Keratinocyte (primary cell): ENCODE measurements at places on chromosomes 4 and X.

GRCh38 chr4:40969501-40969900 lies 219.7 kb downstream of the NSUN7 start:
- DNase-seq, result no peak

DNA sequence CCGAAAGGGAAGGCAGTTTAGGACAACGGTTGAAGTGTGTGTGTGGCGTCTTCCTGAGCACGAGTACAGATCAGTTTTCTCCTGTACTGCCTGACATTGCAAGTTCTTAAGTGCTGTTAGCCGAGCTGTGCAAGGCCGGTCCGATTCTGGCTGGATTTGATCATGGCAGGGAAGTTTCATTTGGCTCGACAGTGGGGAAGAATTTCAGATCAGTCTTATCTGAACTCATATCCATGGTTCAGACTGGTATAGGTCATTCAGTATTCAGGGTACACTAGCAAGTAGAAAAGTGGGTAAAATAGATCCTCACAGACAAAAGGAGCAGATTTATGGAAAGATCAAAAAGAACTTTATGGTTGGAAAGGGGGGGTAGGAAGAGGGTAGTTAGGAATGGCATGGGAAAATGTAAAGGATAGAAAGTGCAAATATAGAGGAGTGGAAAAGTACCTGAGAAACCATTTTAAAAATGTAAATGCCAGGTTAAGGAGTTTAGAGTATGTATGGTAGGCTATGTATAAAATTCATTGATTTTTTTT lies 716 bp downstream of the THAP9 start:
- no peak for DNase-seq

DNA sequence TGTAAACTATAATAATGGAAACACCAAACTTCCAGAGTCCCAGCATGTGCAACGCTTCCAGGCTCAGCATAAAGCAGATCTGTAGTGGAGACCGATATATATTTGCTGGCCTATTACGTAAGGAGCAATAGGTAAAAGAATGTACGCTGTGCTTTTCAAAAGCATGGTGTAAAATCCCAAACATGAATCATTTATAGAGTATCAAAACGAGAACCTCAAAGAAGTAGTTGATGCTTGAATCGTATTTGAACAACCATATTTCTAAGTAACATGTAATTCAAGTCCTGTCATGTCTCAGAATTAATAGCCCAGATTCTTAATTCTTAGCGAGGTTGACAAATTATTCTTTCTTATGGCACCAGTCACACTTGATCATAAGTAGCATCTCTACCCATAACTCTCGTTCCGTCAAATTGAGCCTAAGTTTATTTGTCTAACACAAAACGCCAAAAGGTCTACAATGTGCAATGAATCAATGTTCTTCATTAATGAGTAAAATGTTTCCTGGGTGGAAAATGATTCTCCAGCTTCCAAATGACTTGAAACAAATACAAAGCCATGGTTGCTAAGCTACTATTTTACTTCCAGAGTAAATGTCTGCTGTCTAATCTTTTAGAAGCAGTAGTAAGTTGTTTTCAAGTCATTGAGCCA lies 811.5 kb upstream of the FRG1 start:
- DNase-seq, result no peak

DNA sequence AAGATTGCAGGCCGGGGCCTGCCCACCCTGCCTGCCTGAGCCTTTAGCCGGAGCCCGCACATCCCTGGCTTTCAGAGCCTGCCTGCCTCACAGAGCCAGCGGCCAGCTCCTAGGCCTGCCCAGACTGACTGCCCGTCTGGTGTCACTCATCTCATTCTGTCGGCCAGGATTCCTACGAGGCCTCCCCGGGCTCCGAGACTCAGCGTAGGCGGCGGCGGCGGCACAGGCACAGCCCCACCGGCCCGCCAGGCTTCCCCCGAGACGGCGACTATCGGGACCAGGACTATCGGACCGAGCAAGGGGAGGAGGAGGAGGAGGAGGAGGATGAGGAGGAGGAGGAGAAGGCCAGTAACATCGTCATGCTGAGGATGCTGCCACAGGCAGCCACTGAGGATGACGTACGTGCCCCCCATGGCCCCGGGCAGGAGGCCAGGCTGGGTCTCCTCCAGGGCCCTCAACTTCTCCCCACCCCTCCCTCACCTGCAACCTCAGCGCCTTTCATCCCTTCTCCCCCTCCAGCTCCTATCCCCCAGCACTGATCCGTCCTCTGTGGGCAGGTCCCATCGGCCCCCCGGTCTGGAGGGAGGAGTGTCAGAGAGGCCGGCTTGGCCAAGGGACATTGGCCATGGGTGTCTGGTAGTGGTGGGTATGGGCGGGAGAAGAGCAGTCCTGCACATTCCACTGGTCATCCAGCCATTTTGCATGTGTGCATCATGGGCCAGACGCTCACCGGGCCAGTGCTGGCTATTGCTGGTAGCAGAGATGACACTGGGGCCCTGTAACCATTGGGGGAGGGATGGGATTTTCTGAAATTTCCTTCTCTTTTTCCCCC lies 22.6 kb upstream of the UBA1 start:
- DNase-seq, result no peak

DNA sequence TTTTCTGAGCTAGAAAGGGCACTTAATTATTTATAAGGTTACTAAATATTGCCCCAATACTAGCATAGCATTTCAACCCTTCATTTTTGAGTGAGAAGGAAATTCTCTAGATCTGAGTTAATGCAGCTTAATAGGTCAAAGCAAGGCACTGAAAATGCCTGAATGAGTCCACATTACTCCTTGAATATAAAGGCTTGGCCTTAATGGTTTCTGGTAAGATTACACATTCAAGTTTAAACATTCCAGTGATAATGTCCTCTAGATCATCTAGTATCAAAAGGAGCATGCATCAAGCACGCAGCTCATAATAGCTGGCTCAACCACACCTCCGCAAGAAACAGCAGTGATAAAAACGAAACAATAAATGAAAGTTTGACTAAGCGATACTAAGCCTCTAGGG lies 87.5 kb downstream of the SPANXN3 start:
- DNase-seq, result no peak

DNA sequence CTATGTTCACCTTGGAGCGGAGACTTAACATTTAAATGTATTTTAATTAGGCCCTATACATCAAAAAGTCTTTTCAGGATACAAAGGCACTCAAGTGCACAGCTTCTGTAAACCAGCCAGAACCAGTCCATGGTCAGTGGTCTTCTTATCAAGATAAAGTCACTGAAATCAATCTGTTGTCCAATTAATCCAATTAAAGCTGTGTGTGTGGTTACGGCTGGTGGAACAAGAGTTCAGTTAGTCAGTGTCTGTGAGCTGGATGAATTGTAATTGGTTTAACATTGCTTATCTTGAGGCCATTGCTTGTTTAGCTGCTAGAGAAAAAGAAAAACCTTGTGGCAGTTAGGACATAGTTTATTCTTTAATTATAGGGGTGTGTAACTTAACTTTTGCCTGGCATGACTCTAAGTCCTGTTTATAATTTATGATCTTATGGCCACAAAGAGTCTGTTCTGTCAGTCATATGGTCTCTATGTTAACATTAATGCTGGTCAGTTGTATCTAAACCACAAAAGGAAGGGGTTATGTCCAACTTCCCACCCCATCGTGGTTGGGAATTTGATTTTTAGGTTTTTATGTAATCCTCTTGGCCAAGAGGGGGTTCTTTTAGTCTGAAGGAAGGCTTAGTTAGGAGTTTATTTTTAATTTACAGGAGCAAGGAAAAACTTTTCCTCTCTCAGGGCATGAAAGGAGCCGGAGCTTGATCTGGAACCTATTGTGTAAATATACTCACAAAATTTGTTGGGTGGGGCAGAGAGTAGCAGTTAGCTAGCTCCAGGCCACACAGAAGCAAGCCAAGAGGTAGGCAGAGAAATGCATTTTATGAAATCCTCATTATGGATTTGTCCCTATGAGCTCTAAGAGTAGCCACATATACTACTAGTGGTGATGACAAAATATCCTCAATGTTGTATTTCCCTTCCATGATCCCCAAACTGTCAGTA lies 665.7 kb upstream of the ACTRT1 start:
- DNase-seq, result no peak

DNA sequence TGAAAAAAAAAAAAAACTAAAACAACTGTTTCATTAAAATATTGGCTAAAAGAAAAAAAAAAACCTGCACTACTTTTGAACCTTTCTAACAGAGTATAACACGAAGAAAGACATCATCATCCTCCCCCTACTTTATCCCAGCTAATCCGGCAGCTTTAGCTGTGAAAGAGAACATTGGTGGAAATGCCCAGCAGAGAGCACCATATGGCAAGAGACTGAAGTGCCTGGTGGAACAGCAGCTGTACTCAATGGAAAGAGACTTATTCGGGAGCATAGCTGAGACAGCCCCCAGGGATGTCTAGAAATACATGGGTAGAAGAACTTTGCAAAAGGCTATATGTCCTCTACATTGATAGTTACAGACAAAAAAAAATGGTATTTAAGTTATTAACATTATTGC lies 30.3 kb downstream of the STPG2 start:
- DNase-seq, result no peak

GRCh38 chrX:18617407-18617750 lies 54.5 kb downstream of the RS1 start:
- peak; percentile 35 for DNase-seq

DNA sequence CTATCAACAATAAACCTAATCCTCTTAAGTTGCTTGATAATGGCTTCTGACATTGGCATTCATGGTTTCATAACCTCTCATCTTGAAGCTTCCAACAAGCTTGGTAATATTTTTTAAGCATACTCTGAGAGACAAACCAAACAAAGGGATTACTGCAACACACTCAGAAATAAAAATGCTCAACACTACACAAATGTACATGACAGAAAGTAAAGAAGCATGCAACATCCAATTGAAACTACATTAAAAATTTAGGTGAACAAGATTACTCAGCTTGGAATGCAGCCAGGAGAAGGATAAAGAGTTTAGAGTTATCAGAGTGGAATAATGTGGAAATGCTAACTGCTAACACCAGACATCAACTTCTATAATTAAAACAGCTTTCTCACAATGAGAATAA lies 1136.6 kb upstream of the PABPC4L start:
- no peak for DNase-seq

DNA sequence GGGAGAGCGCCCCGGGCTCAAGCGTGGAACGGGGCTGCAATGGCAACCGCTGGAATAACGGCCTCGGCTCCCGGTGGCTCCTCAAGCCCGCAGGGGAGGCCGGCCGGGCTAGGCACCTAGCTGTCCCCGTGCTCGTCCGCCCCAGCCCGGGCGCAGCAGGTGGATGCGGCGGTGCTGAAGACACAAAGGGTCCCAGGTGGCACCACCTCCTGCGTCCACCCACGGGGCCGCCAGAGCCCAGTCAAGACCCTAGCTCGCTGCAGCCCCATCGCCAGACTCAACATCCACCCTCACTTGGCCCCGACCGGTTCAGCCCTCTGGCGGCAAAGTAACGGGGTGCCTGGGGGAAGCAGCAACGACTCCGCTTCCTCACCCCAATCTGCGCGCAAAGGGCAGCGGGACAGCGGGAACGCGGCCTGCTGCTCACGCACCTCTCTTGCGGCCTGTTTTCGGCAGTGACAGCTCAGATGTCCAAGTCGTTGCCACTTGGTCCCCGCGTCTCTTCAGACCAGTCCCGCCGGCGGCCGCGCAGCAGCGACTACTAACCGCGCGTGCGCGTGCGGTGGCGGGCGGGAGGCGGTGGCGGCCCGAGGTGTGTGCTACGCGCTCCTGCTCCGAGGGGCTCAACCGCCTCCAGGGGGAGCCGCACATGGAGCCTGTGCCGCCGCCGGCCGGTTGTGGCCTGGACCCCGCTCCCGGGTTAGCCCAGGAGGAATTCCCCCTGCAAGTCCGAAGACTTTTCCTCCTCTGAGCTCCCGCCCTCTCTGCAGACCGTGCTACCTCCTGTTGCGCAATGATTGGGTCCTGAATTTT lies at the start of gene CLGN:
Gene CLGN (minus strand): TSS at position 543 of the 813 bp plus-strand sequence. CDS start 14,570 bp downstream, outside the sequence.
- no peak for DNase-seq

- DNase-seq, result no peak
These were observed 134.3 kb upstream of the AP1S2 start for GRCh38 chrX:15988661-15989603.
